ENCODE measurements at places on chromosomes 1 and 21.

- DNase-seq: no peak
Measured at GRCh38 chr1:38788341-38789336, 70.9 kb downstream of the RRAGC start.

GRCh38 chr1:110262846-110263631 lies 52.9 kb downstream of the KCNC4 start:
- DNase-seq: no peak

DNA sequence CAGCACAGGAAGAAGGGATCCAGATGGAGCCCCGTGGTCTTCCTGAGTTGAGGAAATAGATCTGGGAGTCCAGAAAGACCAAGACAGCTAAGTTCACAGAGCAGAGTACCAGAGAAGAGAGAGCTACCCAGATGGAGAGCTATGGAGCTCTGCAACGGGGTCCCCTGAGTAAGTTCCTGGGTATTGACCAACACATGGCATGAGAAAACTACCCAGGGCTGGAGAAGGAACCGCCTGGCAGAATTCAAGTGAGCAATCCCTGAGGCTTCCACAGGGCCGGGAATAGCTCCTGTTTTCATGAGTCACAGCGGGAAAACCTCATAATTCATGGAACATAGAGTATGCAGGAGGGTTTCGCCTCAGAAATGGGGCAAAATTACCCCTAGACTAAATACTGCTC lies 19.7 kb downstream of the STPG1 start:
- DNase-seq: no peak

DNA sequence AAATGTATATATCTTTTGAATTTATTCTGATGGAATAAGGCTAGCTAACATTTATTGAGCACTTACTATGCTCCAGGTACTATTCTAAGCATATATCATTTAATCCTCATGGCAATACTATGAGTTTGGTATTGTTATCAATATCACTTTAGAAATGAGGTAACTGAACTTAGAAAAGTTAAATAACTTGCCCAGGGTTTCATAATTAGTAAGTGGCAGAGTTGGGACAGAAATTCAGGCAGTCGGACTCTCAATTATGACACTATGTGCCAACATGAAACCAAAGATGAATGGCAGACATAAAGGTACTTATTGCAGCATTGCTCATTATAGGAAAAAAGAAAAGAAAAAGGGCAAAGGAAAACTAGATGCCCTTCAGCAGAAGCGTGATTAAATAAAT lies 48.2 kb downstream of the RAB3GAP2 start:
- DNase-seq: no peak

GRCh38 chr1:215797859-215798258 lies 230.8 kb downstream of the KCTD3 start:
- no peak for DNase-seq

DNA sequence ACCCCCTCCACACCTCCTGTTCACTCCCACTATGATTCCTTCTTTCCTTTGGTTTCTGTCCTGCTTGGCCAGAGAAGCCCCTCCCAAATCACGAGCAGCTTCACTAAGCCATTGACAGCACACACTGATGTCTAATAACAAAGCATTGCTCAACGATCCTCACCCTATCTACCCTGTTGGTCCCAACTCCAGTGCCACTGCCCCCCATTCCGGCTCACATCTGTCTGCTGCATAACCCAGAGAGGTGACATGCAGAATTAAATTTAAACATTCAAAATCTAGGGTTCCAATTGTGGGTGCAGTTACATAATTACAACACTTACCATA lies 236.9 kb downstream of the TTLL7 start:
- no peak for DNase-seq

DNA sequence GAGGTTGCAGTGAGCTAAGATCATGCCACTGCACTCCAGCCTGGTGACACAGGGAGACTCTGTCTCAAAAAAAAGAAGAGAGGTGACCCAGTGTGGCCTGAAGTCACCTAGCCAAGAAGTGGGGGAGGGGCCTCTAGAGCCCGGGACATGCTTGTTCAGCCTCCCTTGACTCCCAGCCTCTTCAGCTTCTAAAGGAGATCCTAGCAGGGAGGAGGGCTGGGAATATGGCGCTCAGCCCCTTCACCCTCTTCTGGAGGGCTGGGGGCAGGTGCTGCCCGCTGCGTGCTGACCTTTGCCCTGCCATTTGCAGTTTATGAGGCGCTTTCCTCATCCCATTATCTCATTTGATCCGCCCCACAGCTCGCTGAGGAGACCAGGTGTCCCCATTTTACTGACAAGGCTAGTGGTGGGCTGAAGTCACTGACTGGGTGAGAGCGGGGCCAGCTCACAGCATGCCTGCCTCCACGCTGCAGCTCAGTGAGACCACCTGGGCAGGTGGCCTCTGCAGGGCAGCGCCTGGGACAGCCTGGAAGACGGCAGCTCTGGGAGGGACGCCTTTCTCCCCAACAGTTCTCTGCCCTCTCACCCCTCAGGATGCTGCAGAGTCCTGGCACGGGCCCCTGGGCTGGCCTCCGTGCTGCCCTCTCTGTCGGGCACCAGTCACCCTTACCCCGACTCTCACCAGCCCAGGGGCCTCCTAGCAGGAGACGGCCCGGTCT lies 7.5 kb downstream of the ELF3 start:
- no peak for DNase-seq

GRCh38 chr1:236301958-236302335 lies 20.2 kb upstream of the ERO1B start:
- no peak for DNase-seq

DNA sequence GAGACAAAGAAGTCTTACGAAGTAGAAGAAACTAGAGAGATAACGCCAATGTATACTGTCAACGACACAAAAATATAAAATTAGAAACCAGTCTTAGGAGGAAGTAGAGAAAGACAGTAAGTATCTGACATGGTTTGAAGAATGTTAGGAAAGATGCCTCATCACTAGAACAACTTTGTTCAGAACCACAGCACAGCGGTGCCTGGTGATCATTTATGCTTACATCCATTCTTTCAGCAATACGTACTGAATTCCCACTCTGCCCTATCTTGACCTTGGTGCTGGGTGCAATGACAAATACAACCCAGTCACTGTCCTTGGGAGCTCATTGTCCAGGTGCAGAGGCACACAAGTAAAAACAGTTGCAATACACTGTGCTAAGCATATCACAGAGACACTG lies 104.4 kb downstream of the TM2D1 start:
- no peak for DNase-seq

- DNase-seq: no peak
Measured at GRCh38 chr1:224420106-224420505, 14.5 kb downstream of the WDR26 start.

DNA sequence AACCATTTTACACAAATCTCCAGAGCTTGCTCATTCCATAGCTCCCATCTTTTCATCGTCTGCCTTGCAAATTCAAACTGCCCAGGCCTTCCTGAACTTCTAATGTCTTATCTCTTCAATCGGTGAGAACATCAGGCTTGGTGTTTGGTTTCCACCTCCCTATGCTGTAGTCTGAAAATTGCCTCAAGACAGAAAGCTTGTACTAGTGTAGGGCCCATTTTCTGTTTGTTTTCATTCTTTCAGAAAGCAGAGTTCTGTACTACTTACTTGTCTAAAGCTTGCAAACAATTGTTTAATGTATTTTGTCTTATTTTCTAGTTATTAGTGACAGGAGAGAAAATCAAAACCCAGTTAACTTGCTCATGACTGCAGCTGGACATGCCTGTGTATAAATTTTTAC lies 16.8 kb downstream of the HOOK1 start:
- no peak for DNase-seq

DNA sequence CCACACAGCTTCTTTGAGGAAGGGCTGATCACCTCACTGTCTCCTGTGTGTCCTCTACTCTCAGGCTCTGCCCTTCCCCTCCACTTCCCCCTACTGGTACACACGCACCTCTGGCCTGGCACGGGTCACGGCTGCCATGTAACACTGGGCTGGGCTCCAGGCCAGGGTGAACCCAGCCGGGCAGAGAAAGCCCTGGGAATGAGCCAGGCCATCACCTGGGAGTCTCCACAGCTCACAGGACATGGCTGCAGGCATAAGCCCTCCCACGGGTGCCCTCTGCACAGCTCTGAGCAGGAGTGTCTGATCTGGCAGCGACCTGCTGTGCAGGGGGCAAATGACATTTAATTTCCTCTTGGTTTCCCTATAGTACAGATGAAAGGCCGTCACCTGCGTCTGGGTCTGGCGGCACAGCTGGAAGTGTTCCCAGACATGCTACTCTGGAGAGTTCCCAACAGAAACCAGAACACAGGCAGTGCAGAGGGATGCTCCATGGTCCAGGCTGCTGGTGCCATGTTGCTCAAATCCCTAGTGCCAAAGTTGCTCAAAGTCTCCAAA lies 61.2 kb downstream of the ERI3 start:
- DNase-seq: no peak

GRCh38 chr1:206754011-206754410 lies 16.6 kb upstream of the IL19 start:
- no peak for DNase-seq

- DNase-seq: no peak
Measured at GRCh38 chr1:17579951-17580939, 40.7 kb downstream of the ARHGEF10L start.

GRCh38 chr1:6385488-6386191 lies 7.9 kb downstream of the ACOT7 start:
- no peak for DNase-seq

DNA sequence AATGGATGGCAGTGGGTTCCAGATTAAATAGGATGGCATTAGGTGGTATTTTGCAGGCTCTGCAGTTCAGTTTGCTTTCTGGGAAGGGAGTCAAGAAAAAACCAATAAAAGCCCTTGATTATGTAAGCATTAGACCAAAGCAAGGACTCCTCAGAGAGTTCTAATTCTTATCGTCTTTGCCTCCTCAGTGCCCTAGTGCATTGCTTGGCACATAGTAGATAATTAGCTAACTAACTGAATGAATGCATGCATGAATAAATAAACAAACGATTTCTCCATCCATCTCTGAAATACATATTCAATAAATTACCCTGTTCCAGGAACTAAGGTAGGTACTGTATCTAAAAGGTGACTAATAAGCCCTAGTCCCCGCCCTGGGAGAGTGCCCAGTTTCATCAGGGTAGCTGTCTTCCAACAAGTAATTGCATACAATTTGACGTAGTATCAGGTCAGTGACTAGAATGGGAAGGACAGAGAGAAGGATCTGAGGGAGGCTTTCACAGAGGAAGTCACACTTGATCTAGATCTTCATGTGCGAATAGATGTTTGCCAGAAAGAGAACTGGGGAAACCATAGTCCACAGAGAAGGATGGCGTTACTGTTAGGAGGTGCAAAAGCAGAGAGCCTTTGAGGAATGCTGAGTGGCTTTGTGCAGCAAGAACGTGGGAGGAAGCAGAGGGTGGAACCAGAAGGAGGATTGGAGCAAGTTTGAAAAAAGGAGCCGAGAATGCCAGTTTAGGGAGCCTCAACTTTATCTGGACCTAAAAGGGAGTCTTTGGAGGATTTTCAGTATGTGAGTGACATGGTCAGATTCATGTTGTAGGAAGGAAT lies 111.4 kb downstream of the TBX19 start:
- DNase-seq: no peak

- DNase-seq: no peak
Measured at GRCh38 chr1:167720965-167721616, 691 bp upstream of the MPZL1 start.

DNA sequence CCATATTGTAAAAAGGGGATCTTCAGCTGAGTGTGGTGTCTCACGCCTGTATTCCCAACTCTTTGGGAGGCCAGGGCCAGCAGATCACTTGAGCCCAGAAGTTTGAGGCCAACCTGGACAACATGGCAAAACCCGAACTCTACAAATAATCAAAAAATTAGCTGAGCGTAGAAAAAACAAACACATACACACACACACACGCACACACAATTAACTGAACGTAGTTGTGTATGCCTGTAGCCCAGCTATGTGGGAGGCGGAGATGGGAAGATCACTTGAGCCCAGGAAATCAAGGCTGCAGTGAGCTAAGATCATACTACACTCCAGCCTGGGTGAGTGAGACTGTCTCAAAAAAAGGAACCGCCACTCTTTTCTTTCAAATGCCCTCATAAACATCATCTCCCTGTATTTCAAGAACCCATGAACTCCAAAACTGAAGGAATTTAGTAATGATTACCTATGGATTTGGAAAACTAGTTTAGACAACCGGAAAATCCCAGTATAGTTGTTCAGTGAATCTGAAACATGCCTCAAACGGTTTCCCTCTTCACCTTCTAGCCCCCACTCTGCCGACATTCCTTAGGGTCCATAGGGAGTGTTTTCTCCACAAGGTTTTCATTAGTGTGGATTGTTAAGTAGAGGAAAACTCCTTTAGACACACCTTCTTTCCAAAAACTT lies 4.5 kb downstream of the TXNIP start:
- no peak for DNase-seq

GRCh38 chr1:59005491-59006288 lies 221.8 kb upstream of the JUN start:
- no peak for DNase-seq

DNA sequence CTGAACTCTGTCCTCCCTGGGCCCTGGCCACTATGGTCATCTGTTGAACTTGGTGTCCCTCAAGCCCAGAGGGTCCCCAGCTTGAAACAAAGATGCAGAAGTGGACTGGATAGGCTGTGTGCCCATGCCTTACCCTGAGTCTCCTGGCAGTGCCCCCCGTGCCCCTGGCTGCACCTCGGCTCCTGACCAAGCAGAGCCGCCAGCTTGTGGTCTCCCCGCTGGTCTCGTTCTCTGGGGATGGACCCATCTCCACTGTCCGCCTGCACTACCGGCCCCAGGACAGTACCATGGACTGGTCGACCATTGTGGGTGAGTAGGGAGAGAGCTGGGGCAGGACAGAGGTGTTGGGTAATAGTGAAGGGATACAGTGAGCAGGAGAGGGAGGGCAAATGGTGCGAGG lies 10.7 kb downstream of the TIE1 start:
- no peak for DNase-seq

DNA sequence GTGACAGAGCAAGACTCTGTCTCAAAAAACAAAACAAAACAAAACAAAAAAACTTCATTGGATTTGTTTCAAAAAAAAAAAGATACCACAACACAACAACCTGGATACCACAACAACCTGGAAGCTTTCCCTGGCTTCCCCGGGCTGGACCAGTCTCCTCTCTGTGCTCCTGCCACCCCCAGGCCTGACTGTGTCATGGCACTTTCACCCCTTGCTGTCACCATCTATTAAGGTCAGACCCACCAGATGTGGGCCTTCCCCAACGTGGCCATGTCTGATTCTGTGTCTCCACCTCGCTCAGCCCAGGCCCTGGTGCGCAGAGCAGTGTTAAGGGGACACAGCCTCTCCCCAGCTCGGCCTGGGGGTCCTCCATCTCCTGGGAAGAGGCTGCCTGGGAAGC lies 28.3 kb upstream of the ACOT11 start:
- DNase-seq: no peak

GRCh38 chr1:195934817-195935553 lies 673.3 kb downstream of the KCNT2 start:
- no peak for DNase-seq

DNA sequence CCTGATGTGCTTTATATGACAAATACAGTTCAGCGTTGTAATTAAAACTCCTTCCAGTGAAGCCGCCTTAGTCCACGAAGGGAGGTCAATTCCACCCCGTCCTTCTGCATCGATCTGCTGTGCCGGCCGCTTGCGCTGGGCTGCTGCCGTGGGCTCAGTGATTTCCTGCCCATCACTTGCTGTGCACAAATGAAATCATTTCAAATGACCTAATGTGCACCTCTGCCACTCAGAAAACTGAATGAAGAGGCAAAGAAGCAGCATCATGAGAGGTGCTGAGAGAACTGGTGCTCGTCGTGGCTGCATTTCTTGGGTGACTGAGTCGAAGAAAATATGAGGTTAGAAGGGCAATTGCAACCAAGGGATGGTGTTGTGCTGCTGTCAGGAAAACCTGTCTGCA lies 144.3 kb upstream of the SYT6 start:
- DNase-seq: no peak

- DNase-seq: no peak
Measured at GRCh38 chr1:3451994-3452865, 2.2 kb upstream of the ARHGEF16 start.

Measured in effector CD4-positive, alpha-beta T cell (primary cell).